ENCODE measurements at places on chromosomes 11 and 22. TPM values are rescaled to one million over a fixed set of nuclear protein-coding genes. Genes with fewer than 3 reads are reported as not detected.

- DNase-seq: peak; percentile 97
These were observed 83.9 kb downstream of the OR5AK2 start for GRCh38 chr11:57072640-57073039.

DNA sequence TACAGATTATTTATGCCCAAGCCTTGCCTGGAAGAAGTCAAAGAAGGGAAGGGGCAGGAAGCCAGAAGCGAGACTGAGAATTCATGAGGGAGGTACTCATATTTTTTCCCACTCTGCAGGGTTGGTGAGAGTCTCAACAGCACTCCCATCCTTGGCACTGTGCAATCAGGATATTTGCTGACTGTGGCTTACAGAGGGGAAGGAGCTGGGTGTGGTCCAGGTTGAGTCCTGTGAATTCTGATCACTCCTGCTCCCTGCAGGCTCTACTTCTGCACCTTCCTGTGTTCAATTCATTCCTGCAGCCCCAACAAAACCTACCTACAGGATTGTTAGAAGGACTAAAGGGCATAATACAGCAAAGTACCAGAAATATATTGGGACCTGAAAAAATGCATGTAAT is 530.5 kb downstream of the INSC start:
- no peak for DNase-seq

Gene CFAP300
- polyA plus RNA-seq: 3.2 TPM

Gene SLC17A6
- not detected for polyA plus RNA-seq

DNA sequence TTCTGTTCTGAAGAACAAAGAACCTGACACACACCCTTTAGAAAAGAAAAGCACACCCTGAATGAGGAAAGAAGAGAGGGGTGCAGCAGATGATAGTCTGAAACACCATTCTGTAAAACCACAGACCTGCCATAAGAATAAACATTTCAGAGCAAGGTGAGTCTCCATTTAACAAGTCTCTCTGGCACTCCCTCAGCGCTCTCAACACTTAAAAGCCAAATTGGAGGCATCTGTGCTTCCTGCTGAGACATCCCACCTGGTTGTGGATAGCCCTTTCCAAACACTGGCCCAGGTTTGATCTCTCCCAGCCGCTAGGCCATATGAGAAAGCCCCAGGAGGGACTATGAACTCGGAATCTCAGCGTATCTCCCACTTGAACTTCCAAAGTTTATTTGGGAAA is 36.3 kb downstream of the ETS1 start:
- no peak for DNase-seq

Gene ATG2A
- 7.0 TPM for polyA plus RNA-seq

GRCh38 chr11:35892166-35892565 is 51.7 kb upstream of the LDLRAD3 start:
- peak; percentile 14 for DNase-seq

DNA sequence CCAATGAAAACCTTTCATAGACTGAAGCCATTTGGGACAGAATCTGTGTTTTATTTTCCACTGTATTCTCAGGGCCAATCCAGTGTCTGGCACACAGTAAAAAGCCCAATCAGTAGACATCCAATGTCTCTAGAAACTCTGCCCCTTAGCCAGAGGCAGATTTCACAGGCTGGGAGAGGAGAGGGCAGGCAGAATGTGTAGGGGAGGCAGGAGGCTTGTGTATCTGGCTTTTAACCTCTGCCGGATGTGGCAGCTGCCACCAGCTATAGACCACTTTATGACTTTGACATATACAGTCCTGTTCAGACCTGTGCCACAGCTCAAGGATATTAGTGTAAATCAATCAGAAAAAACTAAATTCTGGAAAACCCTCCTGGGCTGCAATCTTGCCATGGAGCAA is 4.4 kb downstream of the EXPH5 start:
- no peak for DNase-seq

DNA sequence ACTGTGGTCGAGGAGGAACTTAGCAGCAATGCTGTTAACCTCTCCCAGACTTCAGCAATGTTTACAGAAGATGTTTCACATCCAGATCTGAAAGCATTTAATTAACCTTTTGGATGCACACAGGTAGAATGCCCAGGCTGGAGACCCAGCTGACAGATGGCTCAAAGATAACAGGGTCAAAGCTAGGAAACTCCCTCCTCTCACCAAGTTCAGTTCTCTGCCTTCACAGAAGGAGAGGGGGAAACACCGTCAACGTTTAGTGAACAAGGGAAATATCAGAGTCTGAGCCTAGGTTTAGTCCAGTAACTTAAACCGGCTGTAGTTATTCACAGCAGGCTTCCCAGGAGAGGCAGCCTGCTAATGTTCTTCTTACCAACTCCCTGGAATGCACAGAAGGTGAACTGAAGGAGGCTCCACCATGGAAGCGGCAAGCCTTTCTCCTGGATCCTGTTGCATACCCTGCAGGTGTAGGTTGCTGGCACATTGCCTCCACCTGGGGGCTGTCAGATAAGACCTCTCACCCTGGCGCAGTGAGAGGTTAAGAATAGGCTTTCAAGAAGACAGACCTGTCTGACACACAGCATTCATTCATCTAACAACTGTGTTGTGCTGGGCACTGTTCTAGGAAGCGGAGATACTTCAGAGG is 23.5 kb upstream of the ANKK1 start:
- DNase-seq: no peak

- DNase-seq: peak; percentile 9
These were observed 212.8 kb downstream of the TENM4 start for GRCh38 chr11:79227767-79228755.

Gene LRFN4
- polyA plus RNA-seq: 11.3 TPM

Gene ZDHHC8
- polyA plus RNA-seq: 37.7 TPM

GRCh38 chr11:105000167-105000566 is 22.8 kb downstream of the CASP5 start:
- peak; percentile 8 for DNase-seq

- DNase-seq: no peak
These were observed 14.0 kb downstream of the RPS6KA4 start for GRCh38 chr11:64372802-64373597.

- DNase-seq: no peak
These were observed 3.3 kb downstream of the PRR33 start for GRCh38 chr11:1888347-1888753.

DNA sequence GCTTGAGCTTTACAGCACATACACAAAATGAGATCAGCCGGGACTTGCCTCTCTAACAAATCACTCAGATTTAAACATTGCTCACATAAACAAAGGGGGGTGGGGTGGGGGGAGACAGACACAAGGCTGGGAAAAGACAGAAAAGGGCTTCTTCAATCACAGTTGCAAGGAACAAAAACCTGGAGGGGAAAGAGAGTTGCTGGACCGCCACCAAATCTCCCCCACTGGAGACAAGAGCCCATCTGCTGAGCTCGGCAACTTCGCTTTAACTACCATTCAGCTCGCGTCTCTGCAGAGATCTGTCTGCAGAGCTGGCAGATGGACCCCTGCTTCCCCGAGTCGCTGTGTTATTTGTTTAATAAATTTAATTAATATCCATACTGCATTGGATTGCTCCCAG is 165.0 kb downstream of the RCN1 start:
- no peak for DNase-seq

Gene NPTXR
- polyA plus RNA-seq: 1.1 TPM

GRCh38 chr22:50529416-50529896 is 356 bp downstream of the TYMP start:
- no peak for DNase-seq

DNA sequence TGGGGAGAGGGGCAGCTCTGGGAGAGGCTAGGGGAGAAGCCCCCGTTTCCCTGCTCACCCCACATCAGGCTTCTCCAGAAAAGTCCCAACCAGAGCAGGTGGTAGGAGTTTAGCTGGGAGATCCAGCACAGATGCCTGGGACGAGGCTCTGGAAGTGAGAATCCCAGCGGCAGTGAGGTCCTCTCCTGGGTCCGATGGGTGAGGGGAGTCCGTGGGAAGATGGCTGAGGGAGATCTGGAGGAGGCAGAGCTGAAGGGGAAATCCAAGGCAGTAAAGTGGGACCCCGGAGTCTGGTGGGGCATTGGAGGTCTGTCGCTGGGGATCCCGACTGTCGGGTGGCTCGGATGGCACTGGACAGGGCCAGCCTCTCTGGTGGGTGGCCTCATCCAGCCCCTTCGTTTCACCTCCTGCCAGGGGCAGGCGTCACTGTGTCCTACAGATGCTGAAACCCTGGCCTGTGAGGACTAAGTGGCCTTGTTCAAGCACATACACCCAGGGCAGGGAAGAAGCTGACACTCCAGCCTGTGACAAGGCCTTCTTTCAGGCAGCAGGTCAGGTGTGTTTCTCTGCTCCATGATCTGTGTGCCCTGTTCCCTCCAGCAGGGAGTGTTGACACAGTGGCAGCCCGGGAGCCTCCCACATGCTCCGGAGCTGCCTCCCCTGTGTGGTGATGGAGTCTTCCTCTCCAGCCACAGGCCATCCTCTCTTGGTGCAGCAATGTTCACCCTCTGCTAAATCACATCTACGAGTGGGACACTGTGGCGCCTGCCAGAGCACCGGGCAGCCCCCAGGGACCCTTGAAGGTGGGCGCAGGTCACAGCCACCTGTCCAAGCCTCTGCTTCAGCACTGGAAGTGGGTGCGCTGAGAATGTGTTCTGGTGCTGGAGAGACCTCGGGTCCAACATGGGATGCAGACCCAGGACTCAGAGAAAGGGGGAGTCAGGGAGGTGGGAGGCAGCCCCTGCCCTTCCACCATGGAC is 850.8 kb downstream of the BRD1 start:
- DNase-seq: no peak

DNA sequence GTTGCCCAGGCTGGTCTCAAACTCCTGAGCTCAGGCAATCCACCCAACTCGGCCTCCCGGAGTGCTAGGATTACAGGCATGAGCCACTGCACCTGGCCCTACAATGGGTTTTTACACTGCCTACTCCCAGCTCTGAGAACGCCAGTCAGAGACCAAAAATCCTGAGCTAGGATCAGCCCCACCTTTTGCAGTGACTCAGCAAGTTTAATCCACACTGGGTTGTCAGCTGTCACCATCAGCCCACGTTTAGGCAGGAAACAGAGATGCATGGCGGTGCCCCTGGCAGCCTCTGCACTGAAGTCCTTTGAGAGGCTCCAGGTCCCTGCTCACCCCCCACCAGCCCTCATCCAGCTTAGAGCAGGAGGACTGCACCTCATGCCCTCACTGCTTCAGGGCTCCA is 117.6 kb downstream of the ARHGAP8 start:
- DNase-seq: peak; percentile 72

- no peak for DNase-seq
These were observed 492.6 kb downstream of the CNTN5 start for GRCh38 chr11:99513368-99513767.

Gene CBLIF
- polyA plus RNA-seq: not detected

Gene OVCH2
- 0.87 TPM for polyA plus RNA-seq

Gene FAM181B
- 0.05 TPM for polyA plus RNA-seq

GRCh38 chr11:86151174-86152005 is 82.5 kb upstream of the PICALM start:
- DNase-seq: no peak

- no peak for DNase-seq
These were observed 32.9 kb downstream of the MEI1 start for GRCh38 chr22:41732096-41732772.

Gene FGF4
- not detected for polyA plus RNA-seq

DNA sequence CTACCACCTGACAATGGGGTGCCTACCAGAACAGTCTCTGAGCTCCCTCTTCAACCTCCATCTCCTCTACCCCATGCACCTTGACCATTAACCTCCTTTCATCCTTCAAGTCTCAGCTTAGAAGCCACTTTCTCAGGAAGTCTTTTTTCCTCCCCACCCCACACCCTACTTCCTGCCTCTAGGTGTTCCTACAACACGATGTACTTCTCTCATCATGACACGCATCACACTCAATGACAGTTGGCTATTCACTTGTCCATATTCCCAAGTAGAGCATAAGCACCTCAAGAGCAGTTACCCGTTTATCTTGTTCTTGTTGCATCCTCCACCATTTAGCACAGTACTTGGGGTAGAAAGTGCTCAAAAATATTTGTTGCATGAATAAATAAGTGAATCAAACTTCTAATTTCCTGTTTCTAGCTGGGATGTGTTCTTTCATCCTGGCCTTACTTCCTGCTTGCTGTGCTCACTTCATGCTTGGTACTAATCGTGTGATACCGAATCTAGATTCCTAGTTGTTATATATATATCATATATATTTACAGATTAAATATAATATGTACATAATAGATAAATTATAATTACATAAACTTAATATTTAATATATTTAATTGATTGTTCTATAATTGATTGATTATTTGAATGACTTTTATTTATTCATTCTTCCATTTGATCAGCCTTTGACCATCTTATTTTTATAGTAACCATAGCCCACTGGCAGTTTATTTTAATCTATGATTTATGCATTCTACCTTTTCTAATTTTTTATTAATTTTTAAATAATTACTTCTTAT is 177.5 kb upstream of the TMEM45B start:
- peak; percentile 49 for DNase-seq

GRCh38 chr11:80173371-80174136 is 732.7 kb upstream of the TENM4 start:
- no peak for DNase-seq

DNA sequence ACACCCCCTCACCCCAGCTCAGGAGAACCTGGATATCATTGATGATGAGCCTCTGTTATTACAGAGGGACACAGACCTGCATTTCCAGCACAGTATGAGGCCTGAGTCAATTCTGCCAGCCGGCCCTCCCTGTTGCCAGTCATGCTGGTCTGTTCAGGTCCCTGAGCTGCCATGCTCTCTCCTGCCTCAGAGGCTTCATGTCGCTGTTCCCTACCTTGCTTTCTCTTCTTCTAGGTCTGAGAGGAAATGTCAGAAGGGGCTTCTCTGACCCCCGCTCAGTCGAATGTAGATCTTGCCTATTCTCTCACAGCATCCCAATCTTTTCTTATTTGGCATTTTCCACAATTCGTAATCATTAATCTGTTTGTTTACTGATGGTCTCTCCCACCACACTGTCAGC is 21.8 kb upstream of the ABCC8 start:
- DNase-seq: no peak

- no peak for DNase-seq
These were observed 706 bp downstream of the DCPS start for GRCh38 chr11:126304457-126305075.

DNA sequence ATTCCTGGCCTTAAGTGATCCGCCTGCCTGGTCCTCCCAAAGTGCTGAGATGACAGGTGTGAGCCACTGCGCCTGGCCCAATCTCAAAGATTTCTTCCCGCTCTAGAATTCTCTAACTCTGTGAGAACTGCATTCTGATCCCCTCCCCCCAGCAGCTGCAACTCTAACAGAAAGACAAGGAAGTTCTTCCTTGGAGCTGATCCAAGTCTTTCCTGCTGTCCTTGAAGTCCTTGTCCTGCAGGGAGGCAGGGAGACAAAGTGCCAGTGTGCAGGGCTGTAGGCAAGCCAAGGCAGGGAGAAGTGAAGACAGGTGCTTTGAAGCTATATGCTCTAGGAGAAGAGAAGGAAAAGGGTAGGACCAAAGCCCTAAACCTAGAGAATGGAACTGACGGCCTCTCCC is 9.5 kb upstream of the GGA1 start:
- DNase-seq: no peak
